ENCODE measurements at places on chromosomes 6 and 20.

DNA sequence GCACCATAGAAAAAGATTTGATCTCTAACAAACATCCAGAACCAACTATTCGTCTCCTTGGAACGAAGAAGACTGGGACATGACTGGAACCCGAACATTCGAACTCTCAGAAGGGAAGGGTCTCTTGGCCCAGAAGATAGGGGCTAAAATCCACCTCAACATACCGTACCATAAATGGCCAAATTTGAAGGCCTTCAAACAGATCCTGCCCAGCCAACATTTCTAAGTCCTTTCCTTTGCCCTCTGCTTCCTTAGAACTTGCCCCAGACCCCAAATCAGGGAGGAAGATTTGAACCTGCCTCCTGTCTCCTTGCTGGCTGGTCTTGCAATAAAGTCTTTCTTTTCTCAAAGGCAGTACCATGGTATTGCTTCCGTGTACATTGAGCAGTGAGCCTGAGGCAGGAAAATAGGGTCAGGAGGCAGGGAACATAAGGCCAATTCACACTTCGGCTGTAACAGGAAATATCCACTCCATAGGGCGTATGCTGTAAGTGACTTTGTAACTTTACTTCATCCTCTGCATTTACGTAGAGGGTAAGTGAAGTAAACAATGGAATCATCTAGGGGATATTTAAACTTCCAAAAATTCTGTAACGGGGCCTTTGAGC lies 1.8 kb upstream of the PXDC1 start:
- no peak for DNase-seq

DNA sequence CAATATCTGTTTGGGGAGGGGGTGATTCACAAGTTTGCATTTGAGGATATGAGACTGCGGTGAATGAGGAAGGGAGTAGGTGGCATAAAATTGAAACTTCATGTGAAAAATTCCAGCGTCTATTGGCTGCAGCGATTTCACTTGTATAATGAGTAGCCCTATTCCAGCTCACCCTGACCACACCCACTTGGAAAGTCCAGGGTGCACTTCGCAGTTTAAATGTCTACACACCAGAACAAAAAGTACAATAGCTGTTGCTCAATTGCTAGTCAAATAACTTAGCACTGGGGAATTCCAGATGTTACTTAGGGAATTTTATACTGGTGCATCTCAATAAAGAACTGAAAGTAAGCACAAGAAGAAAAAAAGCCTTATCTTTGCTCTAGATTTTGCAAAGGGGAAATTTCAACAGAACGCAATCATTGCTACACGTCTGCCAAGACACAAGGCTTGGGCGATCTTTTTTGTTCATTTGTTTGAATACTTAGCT lies 6.3 kb downstream of the TNFAIP3 start:
- DNase-seq, result peak; percentile 58

GRCh38 chr6:154749341-154749740 lies 16.1 kb downstream of the SCAF8 start:
- no peak for DNase-seq

- no peak for DNase-seq
Measured at GRCh38 chr20:36102809-36103596, 51.5 kb upstream of the EPB41L1 start.

GRCh38 chr6:82842721-82843120 lies 222.9 kb downstream of the UBE3D start:
- DNase-seq, result peak; percentile 75

- no peak for DNase-seq
Measured at GRCh38 chr6:70985156-70985555, 28.3 kb upstream of the B3GAT2 start.

- no peak for DNase-seq
Measured at GRCh38 chr6:114281496-114281895, 61.3 kb downstream of the HS3ST5 start.

DNA sequence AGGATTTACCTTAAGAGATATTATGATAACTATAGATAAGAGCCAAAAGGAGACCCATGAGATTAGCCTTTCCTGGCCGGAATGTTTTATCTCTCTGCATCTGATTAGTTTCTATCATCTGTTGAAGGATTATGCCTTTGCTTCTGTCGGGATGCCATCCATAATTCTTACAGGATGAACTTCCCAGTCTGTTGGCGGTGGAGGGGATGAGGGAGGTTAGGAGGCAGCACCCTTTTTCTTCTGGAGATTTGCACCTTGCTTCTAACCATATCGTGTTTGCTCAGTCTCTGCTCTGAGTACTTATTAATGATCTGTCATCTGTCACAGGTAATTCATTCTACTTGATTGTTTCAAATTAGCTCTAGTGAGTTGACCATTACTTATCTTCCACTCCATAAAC lies 292.1 kb downstream of the KHDC1L start:
- no peak for DNase-seq

DNA sequence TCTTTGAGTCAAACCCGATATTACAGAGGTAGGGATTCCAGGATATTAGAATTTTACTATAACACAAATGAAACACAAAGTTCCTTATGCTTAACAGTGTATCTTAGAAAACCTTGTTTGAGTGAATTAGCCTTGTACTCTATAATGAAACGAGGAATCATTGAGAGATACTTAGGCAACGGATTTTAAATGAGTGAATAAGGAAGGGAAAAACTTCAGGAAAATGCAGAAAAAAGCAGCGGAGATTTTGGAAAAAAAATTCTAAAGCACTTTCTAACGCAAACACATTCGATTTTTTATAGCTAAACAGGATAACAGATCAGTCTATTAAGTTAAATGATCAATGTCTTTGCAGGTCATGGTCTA lies 137.3 kb downstream of the HFE start:
- no peak for DNase-seq

DNA sequence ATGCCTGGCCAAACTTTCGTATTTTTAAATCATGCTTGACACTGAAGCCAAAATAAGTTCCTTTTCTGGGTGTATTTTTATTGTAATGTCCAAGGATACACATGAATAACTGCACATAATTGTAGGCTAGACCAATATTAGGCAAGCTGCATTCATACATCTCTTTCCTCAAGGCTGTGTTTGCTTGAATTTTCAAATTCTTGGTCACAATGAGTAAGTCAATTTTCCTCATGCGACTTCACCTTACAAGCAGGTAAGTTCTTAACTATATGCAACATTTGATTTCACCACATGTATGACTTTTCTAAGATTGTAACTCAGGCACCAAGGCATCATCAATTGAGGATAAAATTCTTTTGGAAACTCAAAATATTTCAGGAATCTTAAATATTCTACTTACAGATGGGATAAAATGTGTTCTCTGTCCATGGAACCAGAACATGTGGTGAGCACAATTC lies 112.4 kb upstream of the ZNF217 start:
- DNase-seq, result no peak

DNA sequence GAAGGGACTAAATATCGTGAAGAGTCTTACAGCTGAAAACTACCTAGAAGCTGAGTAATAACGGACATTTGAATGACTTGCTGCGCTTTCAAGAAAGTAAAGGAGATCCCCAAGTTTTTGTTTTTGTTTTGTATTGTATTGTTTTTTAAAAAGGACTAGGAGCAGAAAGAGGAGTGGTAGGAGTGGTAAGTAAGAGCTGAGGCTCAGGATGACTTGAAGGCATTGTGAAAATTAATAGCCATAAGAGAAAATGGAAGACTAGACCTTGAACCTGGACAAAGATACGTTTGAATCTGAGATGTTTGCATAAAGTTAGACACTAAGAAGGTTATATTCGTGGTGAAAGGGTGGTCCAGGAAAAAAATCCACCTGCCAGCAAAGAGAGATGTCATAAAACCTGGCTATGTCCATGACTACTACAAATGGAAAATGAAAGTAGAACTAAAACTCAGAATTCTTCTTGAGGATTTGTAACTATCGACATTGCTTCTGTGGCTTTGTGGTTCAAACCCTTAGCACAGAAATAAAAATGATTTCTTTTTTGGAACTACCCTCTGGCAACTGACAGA lies 824.8 kb upstream of the FLRT3 start:
- DNase-seq, result no peak

DNA sequence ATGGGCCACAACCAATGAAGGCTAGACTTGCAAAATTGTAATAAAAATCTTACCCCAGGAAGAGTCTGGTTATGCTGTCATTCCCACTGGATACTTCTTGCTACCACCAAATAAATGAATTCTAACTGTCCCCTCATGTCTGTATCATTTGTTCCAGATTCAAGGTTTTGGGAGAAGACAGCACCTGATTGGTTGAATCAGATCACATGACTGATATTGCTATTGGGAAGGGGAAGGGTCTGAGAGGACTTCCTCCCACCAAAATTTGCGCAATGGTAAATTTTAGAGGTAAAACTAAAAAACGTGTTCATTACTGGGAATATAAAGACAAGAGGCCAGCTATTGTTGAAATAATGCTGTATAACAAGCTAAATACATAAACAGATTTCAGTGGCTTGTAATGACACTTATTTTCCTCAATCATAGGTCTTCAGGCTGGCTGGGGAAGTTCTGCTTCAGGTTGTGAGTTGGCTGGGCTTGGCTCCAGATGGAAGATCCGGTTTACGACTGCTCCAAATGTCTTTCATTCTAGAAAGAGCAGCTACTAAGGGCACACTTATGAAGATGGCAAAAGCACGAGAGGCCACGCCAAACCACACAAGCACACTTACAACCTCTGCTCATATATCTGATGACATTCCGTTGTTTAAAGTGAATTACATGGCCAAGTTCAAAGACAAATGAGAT lies 27.1 kb upstream of the TASP1 start:
- no peak for DNase-seq

GRCh38 chr6:140581601-140582000 lies 1207.2 kb upstream of the CITED2 start:
- DNase-seq, result no peak

DNA sequence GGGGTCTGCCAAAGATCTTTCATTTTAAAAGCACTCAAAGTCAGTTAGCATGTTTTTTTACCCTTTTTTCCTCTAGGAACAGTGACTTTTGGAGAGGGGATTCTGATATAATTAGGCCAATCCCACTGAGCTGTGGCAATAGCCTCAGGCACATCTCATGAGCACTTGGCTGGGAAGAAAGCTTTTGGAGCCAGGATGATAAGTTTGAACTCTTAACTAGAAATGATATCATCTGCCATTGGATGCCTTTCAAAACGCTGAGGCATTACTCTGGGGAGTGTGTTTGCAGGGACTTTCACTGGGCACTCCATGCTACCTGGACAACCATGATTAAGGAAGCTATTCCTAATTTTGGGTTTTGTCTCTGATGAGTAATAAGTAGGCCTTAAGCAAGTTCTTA lies 3.7 kb downstream of the SCGN start:
- no peak for DNase-seq

DNA sequence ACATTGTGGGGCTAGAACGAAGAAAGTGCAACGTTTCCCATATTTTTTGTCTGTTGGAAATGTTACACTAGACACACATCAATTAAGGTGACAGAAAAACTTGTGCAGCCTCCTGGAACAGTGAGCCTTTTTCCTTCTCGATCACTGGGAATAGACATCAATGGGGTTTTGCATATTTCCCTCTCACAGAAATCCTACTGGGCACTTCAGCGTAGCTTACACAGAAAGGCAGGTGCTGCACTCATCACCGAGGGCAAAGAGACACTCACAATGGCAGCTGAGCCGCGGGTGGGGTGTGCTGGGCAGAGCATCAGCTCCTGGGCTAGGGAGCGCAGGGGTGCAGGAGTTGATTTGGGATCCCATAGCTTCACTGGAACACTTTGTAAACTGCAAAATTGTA lies 64.5 kb downstream of the THBS2 start:
- no peak for DNase-seq

- DNase-seq, result no peak
Measured at GRCh38 chr6:52015953-52016352, 71.5 kb downstream of the PKHD1 start.

- DNase-seq, result no peak
Measured at GRCh38 chr20:41046716-41047115, 18.1 kb downstream of the TOP1 start.

DNA sequence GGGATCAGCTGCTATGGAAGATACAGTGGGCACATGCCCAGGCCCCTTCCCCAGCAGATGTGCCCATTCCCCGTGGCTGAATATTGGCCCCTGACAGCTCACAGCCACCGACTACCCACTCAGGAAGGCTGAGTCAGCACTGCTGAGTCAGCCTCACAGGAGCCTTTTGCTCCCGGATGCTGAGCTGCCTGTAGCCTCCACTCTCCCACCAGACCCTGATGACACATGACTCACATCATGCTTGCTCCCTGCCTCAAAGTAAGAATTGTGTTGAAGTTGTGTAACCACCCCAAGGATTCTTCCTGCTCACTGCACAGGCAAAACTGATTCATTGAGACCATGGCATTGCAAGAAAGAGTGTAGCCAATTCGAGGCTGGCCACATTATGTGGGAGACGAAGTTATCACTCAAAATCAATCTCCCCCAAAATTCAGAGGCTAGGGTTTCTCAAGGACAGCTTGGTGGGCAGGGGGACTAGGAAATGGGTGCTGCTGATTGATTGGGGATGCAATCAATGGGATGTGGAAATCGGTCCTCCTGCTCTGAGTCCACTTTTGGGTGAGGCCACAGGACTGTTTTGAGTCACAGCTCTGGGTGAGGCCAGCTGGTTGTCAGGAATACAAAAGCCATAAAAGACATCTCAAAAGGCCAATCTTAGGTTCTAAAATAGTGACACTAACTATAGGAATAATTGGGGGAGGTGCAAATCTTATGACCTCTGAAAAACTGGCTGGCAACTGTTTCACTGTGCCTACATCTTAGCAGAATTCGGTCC lies 556.6 kb upstream of the CDH4 start:
- DNase-seq, result peak; percentile 82

DNA sequence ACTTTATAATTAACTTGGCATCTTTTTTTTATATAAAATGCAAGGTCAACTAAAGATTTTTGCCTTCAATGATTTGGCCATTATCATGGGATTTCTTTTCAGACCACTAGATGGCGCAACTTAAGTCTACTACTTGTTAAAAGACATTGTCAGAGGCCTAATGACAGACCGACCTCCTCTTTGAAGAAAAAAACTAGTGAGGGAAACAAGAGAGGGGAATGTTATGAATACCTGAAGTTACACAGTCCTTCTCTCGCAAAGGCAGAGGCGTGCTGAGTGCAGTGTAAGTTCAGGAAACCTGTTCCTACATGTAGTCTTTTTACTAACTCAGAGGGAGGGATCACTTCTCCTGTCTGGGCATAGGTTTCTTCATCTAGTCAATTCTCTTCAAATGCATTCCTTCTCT lies 9.3 kb downstream of the TRAPPC3L start:
- peak; percentile 72 for DNase-seq

DNA sequence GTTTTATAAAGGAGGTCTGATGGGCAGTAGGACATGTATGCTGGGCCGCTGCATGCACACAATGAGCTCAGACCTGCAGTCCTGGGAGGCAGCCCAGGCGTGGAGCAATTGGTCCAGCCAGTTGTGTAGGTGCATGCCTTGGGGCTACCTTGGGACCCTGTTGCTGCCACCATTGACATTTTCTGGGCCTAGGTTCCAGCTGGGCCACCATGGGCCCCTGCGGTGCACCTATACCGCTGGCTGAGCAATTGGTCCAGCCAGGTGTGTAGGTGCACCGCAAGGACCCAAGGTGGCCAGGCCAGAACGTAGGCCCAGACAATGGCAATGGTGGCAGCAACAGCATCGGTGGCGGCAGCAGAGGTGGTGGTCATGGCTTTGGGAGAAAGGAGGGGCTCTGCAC lies 143.9 kb downstream of the PXDC1 start:
- DNase-seq, result no peak

GRCh38 chr6:117906507-117906957 lies 532 bp upstream of the SLC35F1 start:
- no peak for DNase-seq

All from fibroblast of skin of back (primary cell).